H54 (cell line): ENCODE measurements at places on chromosomes 1 and 21.

GRCh38 chr1:110200666-110201065 lies 9.4 kb upstream of the KCNC4 start:
- DNase-seq, result no peak

DNA sequence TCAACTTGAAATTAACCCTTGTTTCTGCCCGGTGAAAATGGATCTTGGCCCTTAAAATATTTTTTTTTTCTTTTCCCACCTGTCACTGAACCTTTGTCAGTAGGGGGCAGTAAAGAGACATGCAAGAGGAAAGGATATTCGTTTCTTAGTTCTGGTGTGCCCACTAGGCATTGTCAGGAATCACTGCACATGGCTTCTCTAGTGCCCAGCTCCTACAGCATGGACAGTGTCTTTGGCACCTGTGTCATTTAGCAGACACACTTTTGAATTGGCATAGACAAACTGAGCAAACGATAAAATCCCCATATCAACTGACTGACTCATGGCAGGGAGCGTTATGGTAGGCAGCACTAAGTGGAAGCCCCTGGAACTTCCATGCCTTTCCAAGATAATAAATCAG lies 1048.1 kb downstream of the BRINP3 start:
- no peak for DNase-seq

DNA sequence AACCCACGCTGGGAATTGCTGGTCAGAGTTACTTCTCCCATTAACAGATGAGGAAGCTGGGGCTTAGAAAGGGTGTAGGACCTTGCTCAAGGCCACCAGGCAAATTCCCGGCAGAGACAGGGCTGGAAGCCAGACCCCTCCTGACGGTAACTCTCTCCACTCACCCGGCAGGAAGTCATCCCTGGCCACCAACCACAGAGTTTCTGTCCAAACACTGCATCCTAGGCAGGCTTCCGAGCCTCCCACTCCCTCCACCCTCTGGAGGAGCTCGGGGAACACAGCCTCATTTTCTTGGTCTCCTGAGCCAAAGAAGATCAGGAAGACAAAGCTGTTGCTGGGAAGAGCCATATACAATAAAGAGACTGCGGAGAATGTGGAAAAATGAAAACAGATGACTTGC lies 25.0 kb upstream of the ZNF436 start:
- peak; percentile 30 for DNase-seq

DNA sequence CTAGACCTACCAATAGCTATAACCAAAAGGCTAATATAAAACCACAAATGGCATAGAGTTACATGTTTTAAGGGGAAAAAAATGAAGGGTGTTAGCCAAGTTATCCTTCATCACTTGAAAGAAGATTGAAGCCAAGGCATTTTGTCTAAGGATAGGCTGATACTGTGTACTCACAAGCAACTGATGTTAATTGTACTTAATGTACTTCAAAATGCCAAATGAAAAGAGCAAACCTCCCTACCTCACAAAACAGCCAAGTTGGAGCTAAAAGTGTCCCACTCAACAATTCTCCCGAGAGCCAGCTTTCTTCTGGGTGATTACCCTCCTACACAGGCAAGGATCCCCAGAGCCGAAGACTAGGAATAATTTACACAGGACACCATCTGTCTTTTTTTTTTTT lies 4.4 kb upstream of the IGSF3 start:
- DNase-seq, result no peak

DNA sequence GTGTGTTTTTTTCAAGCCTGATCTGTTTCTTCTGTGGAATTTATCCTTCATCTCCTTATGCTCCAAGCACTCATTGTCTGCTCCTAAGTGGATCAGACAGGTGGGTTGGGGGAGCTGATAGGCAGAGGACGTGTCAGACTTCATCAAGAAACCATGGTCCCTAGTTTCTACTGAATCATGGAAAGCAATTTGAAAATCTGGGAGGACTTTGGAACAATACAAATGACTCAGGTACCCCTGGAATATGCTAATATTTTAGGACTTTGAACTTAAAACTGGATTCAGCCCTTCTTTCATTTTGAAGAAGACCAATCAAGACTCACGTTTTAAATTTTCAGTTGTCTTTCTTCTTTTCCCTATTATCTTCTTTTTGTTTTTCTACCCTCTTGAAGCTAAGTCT lies 7.7 kb downstream of the ABCG1 start:
- no peak for DNase-seq

DNA sequence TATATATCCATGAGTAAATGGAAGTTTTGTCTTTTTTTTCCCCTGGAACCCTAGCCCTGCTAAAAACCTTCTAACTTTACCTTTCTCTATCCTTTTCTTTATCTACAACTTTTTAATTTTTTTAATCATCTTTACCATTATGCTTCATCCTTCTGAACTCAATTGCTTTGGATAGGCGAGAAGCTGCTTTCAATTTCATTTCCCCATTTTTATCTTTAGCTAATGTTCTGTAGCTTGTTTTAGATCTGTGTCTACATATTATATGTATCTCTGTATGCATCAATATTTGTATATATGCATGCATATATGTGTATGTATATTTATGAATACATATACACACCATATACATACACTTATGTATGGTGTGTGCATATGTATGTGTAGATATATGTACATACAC lies 57.4 kb downstream of the PTPRC start:
- DNase-seq, result no peak

DNA sequence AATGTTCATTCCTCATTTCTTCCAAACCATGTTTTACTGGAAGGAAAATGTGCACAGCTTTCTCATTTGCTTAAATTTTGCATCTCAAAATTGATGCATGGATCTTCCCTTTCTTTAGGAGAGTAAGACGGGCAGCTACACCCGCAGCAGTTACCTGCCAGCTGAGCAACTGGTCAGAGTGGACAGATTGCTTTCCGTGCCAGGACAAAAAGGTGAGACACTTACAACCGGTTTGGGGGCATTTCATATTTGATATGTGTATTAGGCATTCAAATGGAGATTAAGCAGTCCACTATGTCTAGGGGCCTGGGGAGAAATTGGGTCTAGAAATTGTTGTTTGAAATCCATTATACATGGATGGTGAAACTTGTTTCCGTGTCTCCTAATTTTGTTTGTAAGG lies 12.9 kb downstream of the C8A start:
- no peak for DNase-seq

GRCh38 chr1:19921310-19921709 lies 2.1 kb downstream of the PLA2G2E start:
- DNase-seq, result no peak

DNA sequence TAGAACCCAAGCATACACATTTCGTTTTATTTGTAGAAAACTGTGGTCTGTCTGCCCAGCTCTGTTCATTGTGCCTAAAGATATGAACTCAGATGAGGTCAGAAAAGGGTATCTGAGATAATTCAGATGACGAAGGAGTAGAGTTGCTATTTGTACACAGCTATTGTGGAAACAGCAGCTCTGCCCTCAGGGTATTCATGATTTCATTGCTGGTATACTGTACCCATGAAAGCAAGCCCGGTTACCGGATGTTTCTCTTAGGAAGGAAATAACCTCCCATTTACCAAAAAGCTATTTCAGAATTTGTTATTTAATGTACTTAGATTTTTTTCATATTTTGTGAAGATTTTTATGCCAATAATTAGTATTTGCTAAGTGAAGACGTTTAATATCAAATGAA lies 37.8 kb downstream of the SMAP2 start:
- DNase-seq, result no peak

DNA sequence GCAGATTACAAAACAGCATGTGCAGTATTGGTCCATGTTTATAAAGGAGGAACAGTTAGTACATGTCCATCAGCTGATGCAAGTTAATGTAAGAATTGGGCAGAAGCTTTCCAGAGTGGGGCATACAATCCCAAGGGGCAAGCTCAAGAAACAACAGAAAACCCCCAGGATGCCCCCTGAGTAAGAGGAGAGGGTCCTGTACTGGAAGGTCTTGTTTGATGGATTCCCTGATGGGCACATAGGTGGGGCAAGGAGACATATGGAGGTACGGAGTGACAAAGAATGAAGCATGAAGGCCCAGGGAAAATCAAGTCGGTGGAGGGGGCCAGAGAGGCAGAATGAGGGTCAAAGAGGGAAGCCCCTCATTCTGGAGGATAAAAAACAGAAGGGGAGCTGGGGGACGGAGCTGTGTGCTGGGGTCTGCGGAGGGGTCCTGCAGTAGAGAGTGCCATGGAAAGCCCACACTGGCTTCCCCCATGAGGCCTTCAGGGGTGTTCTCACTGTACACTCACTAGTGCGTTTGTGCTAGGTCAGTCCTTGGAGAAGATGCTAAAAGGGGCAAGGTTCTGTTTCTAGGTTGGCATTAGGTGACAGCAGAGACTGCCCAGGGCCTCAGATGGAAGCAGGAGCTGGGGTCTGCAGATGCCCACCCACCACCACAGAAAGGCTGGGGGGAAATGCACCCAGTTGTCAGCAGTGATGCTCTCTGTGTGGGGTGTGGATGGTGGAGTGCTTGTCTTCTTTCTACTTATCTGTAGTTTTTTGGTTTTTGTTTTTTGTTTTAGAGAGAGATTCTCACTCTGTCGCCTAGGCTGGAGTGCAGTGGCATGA lies 12.5 kb upstream of the MATN1 start:
- DNase-seq, result no peak

- DNase-seq, result no peak
Observed at GRCh38 chr1:20366463-20367115, 75.9 kb downstream of the VWA5B1 start.

- DNase-seq, result peak; percentile 24
Observed at GRCh38 chr1:199691540-199691939, 336.0 kb upstream of the NR5A2 start.

- DNase-seq, result no peak
Observed at GRCh38 chr21:34935898-34936297, 113.2 kb downstream of the RUNX1 start.

GRCh38 chr1:40710581-40711315 lies 19.2 kb downstream of the NFYC start:
- no peak for DNase-seq

DNA sequence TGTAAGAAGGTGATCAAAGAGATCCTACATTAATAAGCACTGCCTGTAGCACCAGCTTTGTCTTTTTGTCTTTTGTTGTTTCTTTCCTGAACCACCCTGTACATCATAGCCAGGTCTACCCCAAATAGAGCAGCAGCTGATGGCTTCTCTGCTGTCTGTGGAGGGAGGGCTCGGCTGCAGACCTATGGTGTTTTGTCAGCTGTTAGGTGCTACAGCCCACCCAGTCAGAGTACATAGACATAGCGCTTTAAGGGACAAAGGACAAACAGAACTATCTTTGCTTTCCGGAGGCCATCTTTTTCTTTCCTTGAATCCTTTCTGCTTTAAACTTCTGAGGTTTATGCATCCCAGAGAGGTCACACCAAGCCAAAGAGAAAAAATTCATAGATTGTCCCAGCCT lies 258.1 kb downstream of the ZNF648 start:
- no peak for DNase-seq

DNA sequence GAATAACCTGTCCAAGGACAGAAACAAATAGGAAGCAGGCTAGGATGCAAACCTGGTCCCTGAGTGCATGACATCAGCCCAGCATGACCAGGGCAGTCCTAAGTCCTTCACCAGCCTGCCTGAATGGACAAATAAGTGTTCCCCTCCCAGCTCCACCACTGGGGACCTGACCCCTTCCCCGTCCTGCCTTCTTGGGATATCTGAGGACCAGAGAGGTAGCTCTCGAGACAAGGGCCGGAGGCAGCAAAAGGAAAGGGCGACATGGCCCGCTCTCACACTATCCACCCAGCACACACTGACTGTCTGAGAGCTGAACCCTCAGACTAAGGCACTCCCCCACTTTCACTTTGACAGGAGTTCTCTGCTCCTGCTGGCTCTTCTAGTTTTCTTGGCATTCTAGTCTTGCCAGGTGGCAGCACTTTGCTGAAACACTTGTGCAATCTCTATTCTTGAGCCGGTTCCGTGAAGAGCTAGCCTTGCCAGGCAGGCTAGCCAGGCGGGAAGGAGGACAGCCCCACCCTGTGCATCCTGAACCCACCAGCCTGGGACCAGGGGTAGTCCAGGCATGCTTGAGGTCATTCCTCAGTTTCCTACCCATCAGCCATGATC lies 251.1 kb upstream of the RAB4A start:
- no peak for DNase-seq

GRCh38 chr1:2929335-2929734 lies 91.9 kb upstream of the ACTRT2 start:
- no peak for DNase-seq

DNA sequence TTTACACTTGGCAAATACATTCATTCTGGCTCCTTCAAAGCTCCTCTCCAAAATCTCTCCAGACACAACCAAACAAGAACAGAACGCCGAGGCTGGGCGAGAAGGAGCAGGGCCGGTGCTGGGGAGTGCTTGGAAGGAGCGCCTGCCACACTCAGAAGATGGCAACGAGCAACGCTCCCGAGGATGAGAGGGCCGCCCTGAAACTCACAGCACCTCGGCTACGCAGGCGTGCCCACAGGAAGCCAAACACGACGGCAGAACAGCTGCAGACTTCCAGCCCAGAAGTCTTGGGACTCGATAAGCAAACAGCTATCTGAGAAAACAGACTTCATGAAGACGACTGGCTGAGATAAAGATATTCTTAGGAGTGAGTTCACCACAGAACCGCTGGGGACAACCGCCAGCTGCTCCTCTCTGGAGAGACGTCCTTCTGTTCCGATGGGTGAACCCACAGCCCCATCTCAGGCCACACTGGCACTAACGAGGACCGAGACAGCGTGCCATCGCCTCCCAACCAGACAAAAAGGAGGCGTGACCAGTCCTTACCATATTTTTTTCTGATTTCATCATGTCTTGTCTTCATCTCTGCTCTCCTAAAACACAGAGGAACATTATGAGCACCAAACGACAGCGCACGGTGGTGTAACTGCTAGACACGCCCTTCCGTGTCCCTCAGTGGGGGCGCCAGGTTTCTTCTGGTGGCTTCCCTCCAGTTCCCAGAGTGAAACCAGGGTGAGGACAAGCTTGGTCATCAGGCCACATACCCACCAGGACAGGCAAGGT lies 18.6 kb downstream of the PTTG1IP start:
- no peak for DNase-seq

DNA sequence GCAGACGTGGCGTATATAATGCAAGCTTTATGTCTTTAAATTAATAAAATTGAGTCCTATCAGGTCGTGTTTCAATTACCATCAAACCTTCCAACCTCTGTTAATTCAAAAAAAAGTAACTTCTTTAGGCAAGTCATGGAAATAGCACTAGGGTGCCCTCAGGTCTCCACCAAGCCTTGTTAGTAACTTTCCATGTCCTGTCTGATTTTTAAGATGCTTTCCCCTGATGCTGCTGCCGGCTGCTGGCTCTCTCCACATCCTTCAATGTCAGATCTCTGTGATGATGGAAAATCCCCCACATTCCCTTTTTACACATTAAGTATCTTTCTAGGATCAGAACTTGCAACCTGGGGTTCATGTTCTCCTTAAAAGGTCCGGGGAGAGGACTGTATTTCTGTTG lies 3.0 kb downstream of the ERG start:
- DNase-seq, result no peak

- no peak for DNase-seq
Observed at GRCh38 chr1:154607106-154607608, 829 bp downstream of the ADAR start.
